Stomach (tissue), 19 donors: ENCODE measurements at places on chromosomes 5 and 9. TPM values are rescaled to one million over a fixed set of nuclear protein-coding genes. Genes with fewer than 3 reads are reported as not detected.

PCDHGB6 gene
- 5.9 TPM for total RNA-seq

PCDHB10 gene
- 2.2 TPM for total RNA-seq

SH3GL2 gene
- total RNA-seq, result 0.89 TPM

STK32A gene
- total RNA-seq, result 0.58 TPM

CCL27 gene
- not detected for total RNA-seq

ARPC5L gene
- total RNA-seq, result 37.5 TPM

FOXI1 gene
- total RNA-seq, result not detected

SKP1 gene
- 163 TPM for total RNA-seq

RGS7BP gene
- 1.3 TPM for total RNA-seq

PCDHAC2 gene
- total RNA-seq, result 2.6 TPM

CCDC112 gene
- 5.9 TPM for total RNA-seq

SLC22A4 gene
- 0.37 TPM for total RNA-seq

CORO2A gene
- 10.5 TPM for total RNA-seq

DCTN3 gene
- 9.3 TPM for total RNA-seq

LRRC14B gene
- total RNA-seq, result not detected

URM1 gene
- total RNA-seq, result 10.1 TPM

PIP5K1B gene
- 2.3 TPM for total RNA-seq

IFNA21 gene
- not detected for total RNA-seq

CERT1 gene
- total RNA-seq, result 37.9 TPM

THG1L gene
- 18.7 TPM for total RNA-seq

CARD9 gene
- 1.9 TPM for total RNA-seq

GDA gene
- 4.4 TPM for total RNA-seq

NELFB gene
- total RNA-seq, result 25.2 TPM

WWC1 gene
- total RNA-seq, result 47.4 TPM

PCDHGB7 gene
- 19.2 TPM for total RNA-seq

SHISAL2B gene
- total RNA-seq, result not detected

DDX41 gene
- total RNA-seq, result 91.1 TPM

AHRR gene
- total RNA-seq, result 1.2 TPM

TAF11L13 gene
- not detected for total RNA-seq

TMEM232 gene
- total RNA-seq, result not detected

TMEM215 gene
- not detected for total RNA-seq

SPATA31E1 gene
- not detected for total RNA-seq

ROPN1L gene
- total RNA-seq, result not detected

PKD2L2 gene
- not detected for total RNA-seq

INSYN2B gene
- total RNA-seq, result not detected

WDR38 gene
- total RNA-seq, result not detected

ZNF883 gene
- total RNA-seq, result not detected

SLC36A3 gene
- total RNA-seq, result not detected

IL4 gene
- not detected for total RNA-seq

NR4A3 gene
- total RNA-seq, result 0.58 TPM

PCDHGB1 gene
- total RNA-seq, result 0.92 TPM

SLC25A2 gene
- total RNA-seq, result not detected

MZB1 gene
- not detected for total RNA-seq

SHB gene
- total RNA-seq, result 19.2 TPM

IL13 gene
- not detected for total RNA-seq

PLAC8L1 gene
- total RNA-seq, result not detected

IL9 gene
- total RNA-seq, result not detected

RNF208 gene
- total RNA-seq, result 4.3 TPM

EMB gene
- 24.1 TPM for total RNA-seq

POLR3G gene
- not detected for total RNA-seq

COL5A1 gene
- 48.2 TPM for total RNA-seq

PCDHGC5 gene
- 3.5 TPM for total RNA-seq

LCN9 gene
- not detected for total RNA-seq
